ENCODE measurements at places on chromosomes 12 and 14.

DNA sequence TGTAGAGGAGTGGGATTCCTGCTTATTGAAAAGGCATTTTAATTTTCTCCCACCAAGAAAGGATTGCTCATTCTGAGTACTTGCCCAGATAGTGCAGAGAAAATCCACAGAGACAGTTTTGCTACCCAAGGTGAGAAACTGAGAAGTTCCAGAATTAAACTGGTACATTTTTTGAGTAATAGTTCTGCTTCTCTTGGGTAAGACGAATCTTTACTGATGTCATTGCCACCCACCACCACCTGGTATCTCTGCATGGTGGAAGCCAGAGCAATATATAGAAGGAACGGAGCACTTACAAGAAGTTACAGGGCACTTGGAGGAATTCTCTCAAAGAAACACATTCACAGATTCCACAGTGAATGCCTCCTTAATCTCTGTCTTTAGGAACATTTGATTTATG lies 20.7 kb upstream of the FRMD6 start:
- DNase-seq, result no peak

DNA sequence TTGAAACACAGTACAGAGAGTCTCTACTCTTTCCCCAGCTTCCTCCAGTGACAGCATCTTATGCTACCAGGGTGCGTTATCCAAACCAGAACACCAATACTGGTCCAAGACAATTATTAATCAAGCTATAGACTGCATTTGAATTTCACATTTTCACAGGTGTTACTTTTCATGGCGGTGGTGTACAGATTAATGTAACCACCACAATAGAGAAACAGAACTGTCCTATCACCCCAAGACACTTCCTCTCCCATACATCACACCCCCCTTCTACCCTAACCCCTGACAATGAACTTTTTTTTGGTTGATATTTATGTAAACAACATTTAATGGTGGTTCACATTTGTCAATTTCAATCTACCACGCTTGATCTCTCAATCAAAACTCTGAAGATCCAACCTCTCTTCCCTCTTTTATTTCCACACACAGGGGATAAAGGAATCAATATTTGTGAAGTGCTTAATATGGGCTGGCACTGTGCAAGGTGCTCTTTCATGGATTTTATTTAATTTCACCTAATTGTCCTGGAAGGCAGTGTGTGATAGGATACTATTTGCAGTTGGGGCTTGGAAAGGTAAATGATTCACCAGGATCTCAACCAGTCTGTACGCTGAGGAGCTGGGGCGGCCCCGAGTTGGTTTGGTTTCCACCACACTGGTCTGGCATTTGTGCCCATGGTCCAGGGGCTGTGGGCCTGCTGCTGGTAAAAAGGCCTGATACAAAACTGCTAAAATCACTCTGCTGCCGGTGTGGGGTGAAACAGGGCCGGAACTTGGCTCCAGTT lies 54.6 kb upstream of the DICER1 start:
- DNase-seq, result no peak

DNA sequence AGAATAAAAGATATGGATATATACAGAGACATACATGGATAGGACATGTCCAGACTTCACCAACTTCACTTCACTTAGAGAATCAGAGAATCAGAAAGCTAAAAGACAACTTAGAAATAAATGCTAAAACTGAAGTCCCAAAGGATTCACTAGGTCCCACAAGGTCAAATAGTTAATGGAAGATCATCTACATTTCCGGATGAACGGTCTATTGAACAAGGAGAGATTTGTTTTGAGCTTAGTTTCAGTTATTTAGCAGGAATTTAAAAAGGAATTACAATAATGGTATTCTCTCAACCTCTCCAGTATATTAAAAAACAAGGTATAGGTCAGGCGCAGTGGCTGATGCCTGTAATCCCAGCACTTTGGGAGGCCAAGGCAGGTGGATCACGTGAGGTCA lies 187.0 kb downstream of the MED13L start:
- no peak for DNase-seq

GRCh38 chr12:87020071-87020470 lies 763.9 kb upstream of the MGAT4C start:
- no peak for DNase-seq

- no peak for DNase-seq
Measured at GRCh38 chr14:65594153-65594881, 181.8 kb downstream of the FUT8 start.

DNA sequence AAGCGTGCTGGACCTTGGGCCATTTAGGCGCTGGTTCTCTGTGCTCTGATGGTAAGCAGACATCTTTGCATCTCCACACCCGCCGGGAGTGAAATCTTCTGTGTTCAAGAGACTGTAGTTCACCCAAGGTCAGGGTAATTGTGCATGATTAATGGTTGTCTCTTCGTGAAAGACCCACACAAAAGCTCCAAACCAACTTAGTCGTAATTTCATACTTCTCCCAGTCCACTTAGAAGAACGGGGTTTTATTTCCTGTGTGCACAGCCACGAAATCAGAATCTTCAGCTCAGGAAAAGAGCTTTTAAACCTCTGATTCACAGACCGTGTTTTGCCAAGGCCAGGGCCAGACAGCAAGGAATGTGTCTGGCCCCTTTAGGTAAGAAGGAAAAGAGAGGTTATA lies 640.9 kb downstream of the MED13L start:
- no peak for DNase-seq

DNA sequence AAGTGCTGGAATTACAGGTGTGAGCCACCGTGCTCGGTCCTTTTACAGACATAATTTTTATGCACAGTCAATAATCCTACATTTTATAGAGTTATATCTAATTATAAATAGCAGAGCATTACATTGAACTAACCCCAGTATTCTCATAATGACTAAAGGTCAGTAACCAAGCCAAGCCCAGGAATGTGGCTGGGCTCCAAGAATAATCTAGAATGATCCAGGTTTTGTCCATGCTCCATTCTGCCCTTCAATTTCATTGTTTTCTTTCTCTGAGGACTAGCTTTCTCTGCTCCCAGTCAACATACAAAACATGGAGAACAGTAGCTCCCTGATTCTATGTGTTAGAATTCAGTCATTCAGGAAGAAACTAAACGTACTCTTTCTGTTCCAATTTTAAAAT lies 92.1 kb upstream of the KRR1 start:
- no peak for DNase-seq

DNA sequence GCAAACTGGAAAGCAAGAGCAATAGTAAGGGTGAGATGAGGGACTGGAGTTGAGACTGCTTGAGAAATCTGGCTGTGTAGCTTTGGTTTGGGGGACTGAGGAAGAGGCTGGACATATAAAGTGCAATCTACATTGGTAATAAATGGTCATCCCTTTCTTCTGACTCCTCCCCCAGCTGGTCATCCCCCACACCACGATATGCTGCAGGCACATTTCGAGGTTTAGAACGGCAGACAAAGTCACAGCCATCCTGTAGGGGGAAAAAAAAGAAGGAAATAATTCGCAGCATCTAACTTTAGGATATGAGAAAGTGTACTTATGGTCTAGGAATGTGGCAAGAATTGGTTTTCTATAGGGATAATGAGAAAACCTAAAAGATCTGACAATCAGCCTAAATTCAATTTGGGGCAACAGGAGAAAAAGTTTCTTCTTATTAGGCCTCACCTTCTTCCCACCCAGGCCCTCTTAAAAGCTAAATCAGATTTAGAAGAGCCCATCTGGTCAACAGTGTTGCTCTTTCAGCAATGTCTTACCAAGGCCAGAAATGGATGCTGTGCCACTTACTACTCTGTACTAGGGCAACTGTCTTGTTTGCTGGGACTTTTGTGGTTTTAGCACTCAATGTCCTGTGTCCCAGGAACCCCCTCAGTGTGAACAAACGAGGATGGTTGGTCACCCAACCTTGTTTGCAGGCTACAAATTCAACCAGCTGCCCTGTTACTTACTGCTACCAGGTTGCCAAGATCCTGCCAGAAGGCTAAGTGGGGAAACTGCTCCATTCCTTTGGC lies 7.6 kb downstream of the M6PR start:
- no peak for DNase-seq

All from stimulated activated CD8-positive, alpha-beta memory T cell treated with anti-CD3 and anti-CD28 coated beads, Interleukin-7, amount 100 ng/mL, for 1 hour (primary cell).